ENCODE measurements at places on chromosomes 6 and 20.

GRCh38 chr20:47389867-47390347, 33.4 kb upstream of the ZMYND8 start:
- DNase-seq = peak; percentile 45

- DNase-seq = no peak
Observed at GRCh38 chr6:164085091-164086075, 670.9 kb downstream of the QKI start.

- DNase-seq = no peak
Observed at GRCh38 chr6:12395898-12396297, 105.7 kb downstream of the EDN1 start.

GRCh38 chr20:51960047-51960675, 157.8 kb upstream of the SALL4 start:
- DNase-seq = no peak

DNA sequence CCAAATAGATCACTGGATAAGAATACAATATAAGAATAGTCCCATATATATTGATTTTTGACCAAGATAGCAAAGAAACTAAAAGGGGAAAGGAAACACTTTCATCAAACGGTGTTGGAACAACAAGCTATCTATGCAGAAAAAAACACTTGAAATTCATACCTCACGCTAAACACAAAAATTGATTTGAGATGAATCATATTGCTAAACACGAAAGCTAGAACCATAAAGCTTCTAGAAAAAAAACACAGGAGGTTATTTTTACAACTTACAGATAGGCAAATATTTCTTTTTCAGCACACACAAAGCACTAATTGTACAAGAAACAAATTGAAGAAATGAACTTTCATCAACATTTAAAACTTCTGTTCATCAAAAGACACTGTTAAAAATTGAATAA, 36.7 kb upstream of the TMEM14A start:
- DNase-seq = no peak

GRCh38 chr20:9989066-9989724, 45.6 kb upstream of the ANKEF1 start:
- peak; percentile 34 for DNase-seq

DNA sequence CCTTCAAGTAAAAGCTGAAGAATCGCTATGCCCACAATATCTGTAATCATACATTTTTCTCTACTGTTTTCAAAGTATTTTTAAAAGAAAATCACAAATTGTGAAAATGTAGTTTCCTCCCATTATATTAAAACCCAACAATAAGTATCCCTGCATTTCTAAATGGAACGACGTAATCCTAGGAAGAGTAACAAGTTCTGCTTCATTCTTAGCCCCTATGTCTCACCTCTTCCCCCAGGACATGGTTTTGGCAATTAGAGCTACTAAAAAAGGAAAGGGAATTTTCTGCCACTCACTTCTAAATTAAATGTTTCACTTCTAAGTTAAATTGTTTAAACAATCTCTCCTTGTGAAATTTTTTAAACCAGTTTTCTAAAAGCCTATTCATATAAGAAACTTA, 47.4 kb downstream of the TBPL1 start:
- DNase-seq = no peak

- DNase-seq = peak; percentile 25
Observed at GRCh38 chr6:14856177-14856576, 389.7 kb upstream of the JARID2 start.

GRCh38 chr20:35447082-35447789, 8.2 kb upstream of the CEP250 start:
- peak; percentile 88 for DNase-seq

GRCh38 chr6:94859924-94860323, 717.4 kb upstream of the MANEA start:
- DNase-seq = no peak
